GM23248 (cell line): ENCODE measurements at places on chromosomes 6 and 20.

DNA sequence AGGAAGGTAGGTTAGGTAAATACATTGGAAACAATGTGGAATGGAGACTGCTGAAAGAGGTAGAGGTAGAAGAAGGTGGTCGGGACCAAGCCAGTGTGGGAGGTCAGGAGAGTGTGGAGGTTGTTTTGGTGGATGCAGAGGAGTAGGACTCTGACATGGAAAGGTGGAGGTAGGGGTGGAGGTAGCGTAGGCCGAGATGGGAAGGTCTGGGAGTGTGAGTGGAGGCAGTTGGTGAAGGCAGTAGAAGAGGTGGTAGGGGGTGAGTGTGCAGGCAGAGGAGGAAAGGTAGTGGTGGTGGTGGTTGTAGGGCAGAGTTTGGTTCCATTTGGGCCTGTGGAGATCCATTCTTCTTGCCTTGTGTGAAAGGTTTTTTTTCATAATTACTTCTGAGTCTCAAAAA is 599.6 kb upstream of the FLRT3 start:
- no peak for DNase-seq

DNA sequence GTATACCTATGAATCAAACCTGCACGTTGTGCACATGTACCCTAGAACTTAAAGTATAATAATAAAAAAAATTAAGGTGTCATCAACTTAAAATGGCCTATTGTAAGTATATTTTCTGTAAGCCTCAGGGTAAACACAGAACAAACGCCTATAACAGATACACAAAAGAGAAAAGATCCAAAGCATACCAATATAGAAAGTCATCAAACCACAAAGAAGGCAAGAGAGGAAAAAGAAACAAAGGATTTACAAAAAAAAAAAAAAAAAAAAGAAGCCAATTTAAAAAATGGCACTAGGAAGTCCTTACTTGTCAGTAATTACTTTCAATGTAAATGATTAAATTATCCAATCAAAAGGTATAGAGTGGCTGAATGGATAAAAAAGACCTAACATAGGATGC is 24.6 kb upstream of the ASF1A start:
- DNase-seq: peak; percentile 50

DNA sequence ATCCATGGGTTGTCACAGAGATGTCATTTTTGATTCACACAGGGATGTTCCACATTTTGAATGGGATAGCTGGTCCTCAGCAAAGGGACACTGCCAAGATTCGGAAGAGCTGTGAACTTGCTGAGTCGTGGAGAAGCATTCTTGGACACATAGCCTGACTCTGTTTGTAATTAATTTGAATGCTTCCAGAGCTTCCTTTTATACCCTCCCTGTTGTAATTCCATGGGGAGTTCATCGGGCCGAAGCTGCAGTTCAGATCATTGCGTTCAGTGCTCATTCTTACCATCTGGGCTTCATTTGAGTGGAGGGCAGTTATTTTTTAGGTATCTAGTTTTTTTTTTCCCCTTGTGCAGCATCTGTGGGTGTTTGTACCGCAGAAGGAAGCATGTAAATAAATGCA is 126.5 kb downstream of the SLC24A3 start:
- DNase-seq: no peak

DNA sequence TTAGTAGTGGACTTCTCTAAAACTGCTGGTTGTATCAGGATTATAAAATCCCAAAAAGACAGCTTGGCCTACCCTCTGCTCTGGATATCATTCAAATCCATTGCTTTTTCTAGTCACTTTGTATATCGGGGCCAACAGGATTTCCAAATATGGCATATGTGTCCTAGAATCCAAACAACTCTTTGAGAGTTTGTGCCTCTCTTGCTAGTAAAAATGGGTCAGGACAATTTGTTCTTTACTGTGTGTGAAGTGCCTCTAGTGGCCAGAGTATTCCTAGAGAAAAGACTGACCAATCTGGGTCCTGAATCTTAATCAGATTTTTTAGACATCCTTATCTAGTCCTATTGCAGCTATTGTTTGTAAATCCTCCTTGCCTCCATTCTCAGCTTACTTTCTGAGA is 33.5 kb upstream of the MANEA start:
- DNase-seq: no peak

GRCh38 chr6:89009624-89010059 is 46.2 kb upstream of the RNGTT start:
- DNase-seq: no peak

- peak; percentile 87 for DNase-seq
Observed at GRCh38 chr6:166584853-166585429, 1.5 kb downstream of the RAMACL start.

DNA sequence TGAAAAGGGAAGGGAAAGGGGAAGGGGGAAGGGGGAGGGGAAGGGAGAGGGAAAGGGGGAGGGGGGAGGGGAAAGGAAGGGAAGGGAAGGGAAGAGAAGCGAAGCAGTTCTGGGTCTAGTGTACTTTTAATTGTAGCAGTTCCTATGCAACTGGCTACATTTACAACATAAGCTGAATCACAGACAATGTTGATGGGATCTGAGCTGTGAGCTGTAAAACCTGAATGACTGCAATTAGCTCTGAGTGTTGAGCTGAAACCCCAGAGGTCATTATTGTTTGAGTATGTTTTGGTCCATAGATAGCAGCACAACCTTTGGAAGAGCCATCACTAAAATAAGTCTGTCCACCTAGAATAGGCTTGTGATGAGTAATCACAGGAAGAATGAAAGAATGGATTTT is 7.2 kb upstream of the ABHD12 start:
- peak; percentile 36 for DNase-seq

DNA sequence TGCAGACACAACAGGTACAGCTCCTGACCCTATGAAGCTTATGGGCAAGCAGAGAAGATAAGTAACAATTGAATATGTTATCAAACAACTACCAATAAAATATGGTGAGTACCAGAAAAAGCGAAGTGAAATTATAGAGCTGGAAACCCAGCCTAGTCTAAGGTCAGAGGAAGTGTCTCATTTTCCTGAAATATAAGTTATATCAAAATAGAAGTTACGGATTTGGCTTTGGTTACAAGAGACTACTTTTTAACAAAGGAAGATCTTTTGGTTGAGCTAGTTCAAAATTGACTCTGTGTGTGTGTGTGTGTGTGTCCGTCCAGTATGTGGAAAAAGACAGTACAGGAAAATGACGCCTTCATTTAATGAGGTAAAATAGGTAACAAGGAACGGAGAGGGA is 8.9 kb downstream of the STX11 start:
- no peak for DNase-seq

- DNase-seq: no peak
Observed at GRCh38 chr6:116018976-116019375, 41.7 kb downstream of the FRK start.
